ENCODE measurements at places on chromosomes 5 and 9.

- DNase-seq = no peak
These were observed 75.1 kb upstream of the PANK3 start for GRCh38 chr5:168654211-168654721.

GRCh38 chr5:12384005-12384404, 479.8 kb upstream of the CTNND2 start:
- no peak for DNase-seq

GRCh38 chr9:87890837-87891236, 8.2 kb downstream of the SPATA31E1 start:
- DNase-seq = no peak

GRCh38 chr5:151173711-151174611, 16.4 kb upstream of the ANXA6 start:
- no peak for DNase-seq

- DNase-seq = no peak
These were observed 96.6 kb downstream of the SGCD start for GRCh38 chr5:156423597-156423996.

- no peak for DNase-seq
These were observed 46.3 kb downstream of the PTCD2 start for GRCh38 chr5:72366324-72366976.

DNA sequence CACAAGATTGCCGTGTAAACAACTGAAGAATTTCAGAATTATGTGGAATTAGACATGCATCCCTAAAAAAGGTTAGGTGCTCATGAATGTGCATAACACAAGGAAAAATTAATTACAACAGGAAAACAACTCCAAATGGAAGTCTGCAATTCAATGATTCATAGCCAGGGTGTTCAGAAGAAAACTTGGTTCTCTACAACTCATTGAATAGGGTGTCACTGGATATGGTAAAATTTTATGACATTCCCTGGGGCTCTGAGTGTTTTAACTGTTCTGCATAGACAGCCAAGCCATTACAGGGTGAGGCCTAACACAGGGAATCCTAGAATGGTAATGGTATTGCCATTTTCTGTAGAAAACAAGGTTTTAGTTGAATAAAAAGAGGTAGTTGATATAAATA, 24.4 kb upstream of the ZSWIM6 start:
- no peak for DNase-seq

- DNase-seq = no peak
These were observed 1.6 kb downstream of the SRFBP1 start for GRCh38 chr5:121963392-121963791.

- no peak for DNase-seq
These were observed 225.5 kb downstream of the PTPRD start for GRCh38 chr9:10387282-10387681.

GRCh38 chr9:109086221-109086620, 33.5 kb downstream of the TMEM245 start:
- DNase-seq = no peak

DNA sequence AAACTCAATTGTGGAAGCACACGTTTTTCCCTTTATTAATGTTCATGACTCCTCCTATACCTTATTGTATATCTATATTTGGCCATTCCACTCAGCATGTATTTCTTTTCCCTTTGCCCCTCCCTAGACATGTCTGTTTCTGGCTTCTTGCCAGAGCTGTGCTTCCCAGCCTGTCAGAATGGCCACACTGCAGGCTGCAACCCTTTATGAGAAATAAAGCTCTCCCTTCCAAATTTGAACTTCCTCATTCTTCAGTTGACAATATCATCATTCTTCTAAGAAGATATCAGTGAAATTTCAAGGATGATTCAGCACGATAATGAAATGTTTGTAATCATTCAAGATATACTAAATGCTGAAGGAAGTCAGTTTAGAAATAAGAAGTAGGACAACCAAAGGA, 107.6 kb upstream of the PRSS3 start:
- DNase-seq = no peak

- no peak for DNase-seq
These were observed 80.0 kb upstream of the NFIL3 start for GRCh38 chr9:91503673-91504081.

GRCh38 chr9:32331240-32331639, 53.2 kb upstream of the ACO1 start:
- DNase-seq = no peak

DNA sequence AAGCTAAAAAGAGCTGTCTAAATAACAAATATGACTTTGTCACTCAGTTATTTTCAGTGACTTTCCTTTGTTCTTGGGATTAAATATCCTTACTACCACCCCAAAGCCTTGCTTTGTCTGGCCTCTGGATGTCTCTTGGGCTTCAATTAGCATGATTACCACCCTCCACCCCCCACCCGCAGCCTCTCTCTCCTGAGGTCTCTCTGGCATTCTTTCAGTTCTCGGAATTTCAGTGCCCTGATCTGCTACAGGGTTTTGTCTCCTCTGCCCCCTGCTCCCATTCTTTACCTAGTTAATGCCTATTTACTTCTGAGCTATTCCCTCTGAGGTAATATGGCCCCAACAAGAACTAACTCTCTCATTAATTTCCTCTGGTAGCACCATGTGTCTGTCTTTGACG, 376.4 kb downstream of the DEPDC1B start:
- no peak for DNase-seq

DNA sequence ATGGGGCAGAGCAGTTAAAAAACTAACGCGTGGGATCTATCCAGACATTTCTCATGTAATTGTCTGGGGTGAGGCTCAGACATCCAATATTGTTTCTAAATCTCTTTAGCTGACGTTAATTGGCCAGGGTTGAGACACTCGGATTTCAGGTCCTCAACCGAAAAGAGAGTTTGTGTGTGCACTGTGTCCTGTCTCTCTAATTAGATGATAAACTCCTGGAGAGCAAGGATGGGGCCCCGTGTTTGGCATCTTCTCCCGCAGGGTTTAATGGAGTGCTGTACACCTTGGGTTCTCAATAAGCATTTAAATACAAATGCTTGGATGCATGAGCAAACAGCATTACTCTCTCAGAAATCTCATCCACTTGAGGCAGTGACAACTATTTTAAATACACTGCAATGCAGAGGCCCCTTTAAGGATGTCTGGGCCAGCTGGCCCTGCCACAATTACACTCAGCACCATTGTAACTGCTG, 139.6 kb downstream of the MTX3 start:
- no peak for DNase-seq

- DNase-seq = no peak
These were observed 28.7 kb downstream of the PTTG1 start for GRCh38 chr5:160450164-160450932.

GRCh38 chr9:115106001-115106400, 12.0 kb downstream of the TNC start:
- no peak for DNase-seq

DNA sequence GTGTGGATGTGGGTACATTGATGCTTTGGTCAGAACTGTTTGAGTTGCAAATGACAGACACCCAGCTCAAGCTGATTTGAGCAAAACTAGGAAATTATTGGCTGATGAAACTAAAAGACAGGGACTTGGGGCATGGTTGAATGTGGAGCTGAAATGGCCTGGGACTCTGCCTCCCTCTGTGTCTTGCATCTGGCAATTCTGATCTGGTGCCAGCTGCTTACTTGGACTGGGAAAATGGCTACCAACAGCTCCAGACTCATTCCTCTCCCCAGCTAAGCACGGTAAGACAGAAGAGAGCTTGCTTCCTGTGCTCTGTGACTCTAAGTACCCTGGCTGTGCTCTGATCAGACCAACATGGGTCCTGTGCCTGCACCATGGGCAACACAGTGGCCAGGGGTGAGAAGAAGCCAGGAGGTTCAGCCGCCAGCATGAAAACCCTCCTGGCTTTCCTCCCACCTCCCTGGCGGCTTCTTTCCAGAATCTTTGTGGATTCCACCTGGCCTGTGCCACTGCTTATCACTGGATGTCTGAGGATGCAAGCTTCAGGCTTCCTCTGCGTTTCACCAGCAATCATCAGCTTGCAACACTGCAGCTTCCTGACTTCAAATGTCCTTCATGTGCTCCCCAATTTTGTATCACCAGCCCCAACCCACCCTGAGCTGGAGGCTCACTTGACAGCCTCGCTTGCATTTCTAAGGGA, 44.1 kb downstream of the C5orf15 start:
- DNase-seq = no peak

GRCh38 chr9:68780380-68780712, 75.3 kb downstream of the PIP5K1B start:
- no peak for DNase-seq

DNA sequence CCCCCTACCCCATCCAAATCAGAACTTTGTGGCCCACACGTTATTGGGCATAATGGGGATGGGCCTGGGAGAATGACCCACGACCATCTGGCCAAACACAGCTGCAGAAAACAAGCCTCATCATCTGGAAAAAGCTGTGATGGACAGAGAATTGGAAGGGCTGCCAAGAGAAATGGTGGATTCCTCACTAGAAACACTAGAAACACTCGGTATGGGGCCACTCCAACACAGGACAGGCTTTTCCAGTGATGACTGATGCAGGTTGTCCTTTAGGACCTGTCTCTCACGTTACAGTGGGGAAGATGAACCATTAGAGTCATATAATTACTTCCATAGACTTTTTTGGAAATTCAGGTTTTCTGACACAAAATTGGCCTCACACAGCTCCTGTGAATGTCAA, 172.4 kb upstream of the TARS1 start:
- DNase-seq = no peak

GRCh38 chr9:112717661-112718331, at the start of gene INIP:
INIP (minus strand) TSS chr9:112718117; CDS start chr9:112716485, 1,632 bp downstream.
- peak; percentile 96 for DNase-seq

DNA sequence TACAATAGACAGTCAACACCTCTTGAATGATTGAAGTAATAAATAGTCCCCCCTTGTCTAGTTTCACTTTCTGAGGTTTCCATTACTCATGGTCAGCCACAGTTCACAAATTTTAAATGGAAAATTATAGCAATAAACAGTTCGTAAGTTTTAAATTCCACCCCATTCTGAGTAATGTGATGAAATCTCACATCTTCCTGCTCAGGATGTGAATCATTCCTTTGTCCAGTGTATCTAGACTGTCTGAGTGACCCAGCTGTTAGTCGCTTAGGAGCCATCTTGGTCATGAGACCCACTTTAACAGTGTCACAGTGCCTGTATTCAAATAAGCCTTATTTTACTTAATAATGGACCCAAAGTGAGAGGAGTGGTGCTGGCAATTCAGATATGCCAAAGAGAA, 311.6 kb upstream of the PRR16 start:
- no peak for DNase-seq

DNA sequence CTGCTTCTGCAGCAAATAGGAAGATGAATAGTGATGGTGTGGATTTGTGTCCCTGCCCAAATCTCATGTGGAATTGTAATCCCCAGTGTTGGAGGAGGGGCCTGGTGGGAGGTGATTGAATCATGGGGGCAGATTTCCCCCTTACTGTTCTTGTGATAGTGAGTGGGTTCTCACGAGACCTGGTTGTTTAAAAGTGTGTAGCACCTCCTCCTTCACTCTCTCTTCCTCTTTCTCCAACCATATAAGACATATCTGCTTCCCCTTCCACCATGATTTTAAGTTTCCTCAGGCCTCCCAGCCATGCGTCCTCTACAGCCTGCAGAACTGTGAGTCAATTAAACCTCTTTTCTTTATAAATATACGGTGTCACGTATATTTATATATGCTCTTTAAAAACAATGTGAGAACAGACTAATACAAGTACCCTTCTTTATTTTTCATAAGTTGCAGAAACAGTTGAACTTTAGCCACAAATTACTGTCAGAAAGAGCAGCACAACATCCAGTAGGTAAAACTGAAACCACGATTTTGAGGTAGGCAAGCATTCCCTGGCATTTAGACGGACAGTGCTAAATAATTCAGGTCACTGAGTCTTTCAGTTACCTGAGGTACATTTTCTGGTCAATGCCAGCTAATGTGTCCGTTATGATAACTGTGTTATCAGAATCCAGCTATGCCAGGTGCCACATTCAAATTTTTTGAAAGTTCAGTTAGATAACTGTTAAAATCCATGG, 79.3 kb upstream of the SPEF2 start:
- DNase-seq = no peak
